ENCODE measurements at places on chromosomes 2 and 18.

DNA sequence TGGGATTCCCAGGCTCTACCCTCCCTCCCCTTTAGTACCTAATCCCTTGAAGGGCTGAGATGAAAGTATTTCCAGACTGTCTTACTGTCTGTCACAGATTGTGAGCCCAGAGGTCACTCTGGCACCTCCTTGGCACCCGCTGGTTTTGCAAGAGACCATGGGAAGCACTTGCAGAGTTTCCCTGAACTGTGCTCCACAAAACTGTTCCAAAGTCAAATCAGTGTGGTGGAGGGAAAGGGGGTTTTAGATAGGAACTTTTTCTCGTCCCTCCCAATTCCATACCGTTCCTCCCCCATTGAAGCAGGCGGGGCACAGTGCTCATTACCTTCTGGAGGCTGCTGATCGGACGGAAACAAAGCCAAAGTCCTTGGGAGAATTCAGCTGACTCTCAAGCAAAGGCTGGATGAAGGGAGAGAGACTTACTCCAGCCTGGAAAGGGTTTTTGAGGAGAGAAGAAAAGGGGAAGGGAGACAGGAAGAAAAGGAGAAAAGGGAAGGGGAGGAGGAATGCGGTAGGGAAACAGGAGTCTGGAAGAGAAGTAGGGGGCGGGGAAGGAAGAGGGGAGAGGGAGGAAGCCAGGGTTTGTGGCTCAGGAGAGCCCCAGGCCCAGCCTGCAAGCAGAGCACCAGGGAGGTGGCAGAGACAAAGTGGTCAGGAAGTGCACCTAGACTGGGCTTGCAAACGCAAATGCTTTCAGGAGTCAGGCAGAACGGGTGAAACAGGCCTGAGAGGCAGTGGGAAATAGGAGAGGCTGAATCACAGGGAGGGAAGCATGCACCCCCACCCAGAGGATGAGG lies 88.4 kb upstream of the SP3 start:
- no peak for DNase-seq

DNA sequence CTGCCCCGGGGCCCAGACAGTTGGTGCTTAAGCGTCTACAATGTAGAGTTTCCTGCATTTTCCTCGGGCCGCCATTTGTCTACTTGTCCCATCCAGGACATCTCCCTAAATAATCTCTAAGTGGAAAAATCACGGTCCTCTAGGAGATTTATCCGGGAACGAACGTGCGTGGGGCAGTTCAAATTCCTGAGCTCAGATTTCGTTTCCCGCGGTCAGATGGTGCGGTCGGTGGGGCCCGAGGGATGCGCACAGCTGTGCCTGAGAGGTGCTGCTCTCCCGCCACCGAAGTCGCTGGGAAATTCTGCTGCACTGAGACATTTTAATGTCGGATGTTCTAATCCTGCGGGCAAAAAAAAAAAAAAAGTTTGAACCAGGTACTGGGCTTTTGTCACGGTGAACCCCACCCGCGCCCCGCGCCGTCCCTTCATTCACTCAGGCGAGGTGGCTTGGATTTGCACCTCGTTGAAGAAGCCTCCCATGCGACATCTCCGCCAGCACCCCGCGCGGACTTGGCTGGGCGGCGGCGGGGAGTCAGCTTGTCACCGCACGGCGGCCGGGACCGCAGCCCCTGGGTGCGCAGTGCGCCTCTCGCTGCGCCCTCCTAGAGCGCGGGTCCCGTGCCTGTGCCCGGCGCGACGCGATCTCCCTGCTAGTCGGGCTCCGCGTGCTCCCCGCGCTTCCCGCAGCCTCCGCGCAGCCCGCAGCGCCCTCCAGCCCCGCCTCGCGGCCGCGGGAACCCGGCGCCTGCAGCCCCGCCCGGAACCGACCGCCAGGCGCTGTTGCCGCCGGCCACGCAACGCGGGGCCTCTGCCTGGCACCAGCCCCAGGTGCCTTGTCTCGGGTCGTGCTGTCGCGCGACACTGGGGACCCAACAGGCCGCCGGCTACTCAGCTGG lies 191.9 kb upstream of the TCF4 start:
- no peak for DNase-seq

GRCh38 chr2:43097644-43098408 lies 128.6 kb downstream of the ZFP36L2 start:
- no peak for DNase-seq

DNA sequence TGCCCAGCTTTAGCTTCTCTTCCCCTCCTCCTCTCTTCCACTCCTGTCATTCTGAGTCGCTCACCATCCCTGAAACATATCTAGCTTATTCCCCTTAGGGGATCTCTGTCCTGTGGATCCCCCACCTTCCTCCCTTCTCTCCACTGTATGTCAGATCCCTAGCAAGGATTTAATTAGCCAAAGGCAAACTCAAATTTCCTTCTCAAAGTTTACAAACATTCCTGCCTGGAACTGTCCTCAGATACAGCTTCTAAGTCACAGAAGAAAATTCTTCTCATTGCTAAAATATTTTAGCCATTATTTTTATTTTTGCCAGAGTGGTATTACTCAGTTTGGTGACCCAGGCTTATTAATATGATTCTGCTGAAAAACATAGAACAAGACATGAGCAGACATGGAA lies 315.3 kb downstream of the CYP26B1 start:
- no peak for DNase-seq

GRCh38 chr2:235311044-235311443 lies 182.8 kb upstream of the AGAP1 start:
- no peak for DNase-seq

DNA sequence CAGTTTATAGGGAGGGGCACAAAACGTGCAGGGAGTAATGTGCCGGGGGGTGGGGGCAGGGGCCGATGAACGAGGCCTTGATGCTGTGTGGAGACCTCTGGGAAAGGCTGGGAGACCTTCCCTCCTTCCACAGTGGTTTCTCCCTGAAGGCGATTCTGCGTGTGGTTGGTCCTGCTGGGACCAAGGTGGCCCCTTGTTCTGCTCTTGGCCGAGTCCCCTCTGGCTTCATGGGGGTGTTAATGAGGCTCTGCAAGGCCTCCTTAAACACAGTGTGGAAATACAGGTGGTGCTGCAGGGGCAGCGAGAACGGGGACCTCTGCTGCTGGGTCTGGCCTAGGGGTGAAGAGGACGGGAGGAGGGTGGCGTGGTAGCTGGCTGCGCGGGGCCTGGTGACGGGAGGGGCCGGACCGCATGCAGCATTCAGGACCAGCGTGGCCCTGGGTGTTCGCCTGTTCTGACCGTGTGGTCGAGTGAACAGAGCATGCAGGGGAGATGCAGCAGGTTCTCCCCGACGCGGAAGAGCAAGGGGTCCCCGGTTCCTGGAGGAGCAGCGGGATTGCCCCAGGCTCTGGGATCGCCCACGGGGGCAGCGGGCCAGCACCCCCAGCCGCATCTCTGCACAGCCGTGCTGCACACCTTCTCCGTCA lies 42.1 kb upstream of the KCNG2 start:
- no peak for DNase-seq

GRCh38 chr18:75112186-75113096 lies 96.5 kb downstream of the PTGR3 start:
- no peak for DNase-seq

DNA sequence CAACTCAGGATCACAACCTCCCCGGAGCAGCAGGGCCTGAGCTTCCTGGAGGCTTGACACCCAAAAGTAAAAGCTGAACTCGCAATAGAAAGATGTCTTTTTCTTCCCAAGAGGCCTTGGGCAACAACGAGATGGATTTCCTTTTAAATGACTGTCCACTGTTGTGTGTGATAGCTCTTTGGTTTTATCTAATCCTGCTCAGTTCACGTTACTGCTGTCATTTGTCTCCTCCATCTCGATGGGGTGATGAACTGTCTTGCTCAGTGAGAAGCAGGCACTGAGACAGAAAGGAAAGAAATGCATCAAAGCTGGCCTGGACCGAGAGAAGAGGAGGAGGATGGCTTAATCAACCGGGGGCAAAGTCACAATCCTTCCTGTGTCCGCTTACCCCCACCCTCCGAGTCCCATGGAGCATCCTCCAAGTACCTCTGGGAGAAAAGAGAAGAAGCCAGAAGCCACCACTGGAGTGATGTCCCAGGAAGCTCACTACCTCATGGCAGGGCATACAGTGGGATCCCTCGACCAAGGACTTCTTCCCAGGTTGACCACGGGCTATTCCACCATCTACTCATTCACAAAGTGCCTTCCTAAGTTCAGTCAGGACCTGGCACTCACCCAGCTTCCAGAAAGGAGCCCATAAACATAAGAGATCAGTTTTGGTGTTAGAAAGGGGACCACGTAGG lies 68.5 kb downstream of the GALNT14 start:
- DNase-seq = no peak

- DNase-seq = no peak
Measured at GRCh38 chr2:227500301-227500630, 28.3 kb downstream of the AGFG1 start.

GRCh38 chr18:30334781-30335180 lies 707.8 kb downstream of the DSC3 start:
- no peak for DNase-seq

DNA sequence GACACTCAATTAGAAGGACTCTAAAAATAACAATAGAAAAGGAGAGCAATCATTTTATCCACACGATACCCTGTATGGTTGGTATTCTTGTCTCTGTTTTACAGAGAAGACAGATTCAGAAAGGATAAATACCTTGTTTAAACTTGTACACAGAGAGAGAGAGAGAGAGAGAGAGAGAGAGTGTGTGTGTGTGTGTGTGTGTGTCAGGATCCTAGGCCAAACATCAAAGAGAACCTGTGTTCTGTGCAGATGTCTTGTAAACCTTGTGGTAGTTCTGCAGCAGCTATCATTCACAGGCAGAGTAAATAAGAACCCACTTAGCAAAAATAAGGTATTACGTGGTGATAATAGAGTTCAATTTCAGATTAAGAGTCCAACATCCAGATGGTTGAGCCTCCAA lies 4.3 kb upstream of the CRIM1 start:
- DNase-seq = no peak

- no peak for DNase-seq
Measured at GRCh38 chr2:28348921-28349320, 43.7 kb upstream of the FOSL2 start.

GRCh38 chr18:47981320-47981719 lies 50.9 kb upstream of the SMAD2 start:
- no peak for DNase-seq

- DNase-seq = no peak
Measured at GRCh38 chr2:239155806-239156480, 244.9 kb downstream of the HDAC4 start.

GRCh38 chr2:201859949-201860348 lies 53.6 kb downstream of the CDK15 start:
- no peak for DNase-seq

- DNase-seq = no peak
Measured at GRCh38 chr2:128805237-128805636, 486.6 kb upstream of the HS6ST1 start.

DNA sequence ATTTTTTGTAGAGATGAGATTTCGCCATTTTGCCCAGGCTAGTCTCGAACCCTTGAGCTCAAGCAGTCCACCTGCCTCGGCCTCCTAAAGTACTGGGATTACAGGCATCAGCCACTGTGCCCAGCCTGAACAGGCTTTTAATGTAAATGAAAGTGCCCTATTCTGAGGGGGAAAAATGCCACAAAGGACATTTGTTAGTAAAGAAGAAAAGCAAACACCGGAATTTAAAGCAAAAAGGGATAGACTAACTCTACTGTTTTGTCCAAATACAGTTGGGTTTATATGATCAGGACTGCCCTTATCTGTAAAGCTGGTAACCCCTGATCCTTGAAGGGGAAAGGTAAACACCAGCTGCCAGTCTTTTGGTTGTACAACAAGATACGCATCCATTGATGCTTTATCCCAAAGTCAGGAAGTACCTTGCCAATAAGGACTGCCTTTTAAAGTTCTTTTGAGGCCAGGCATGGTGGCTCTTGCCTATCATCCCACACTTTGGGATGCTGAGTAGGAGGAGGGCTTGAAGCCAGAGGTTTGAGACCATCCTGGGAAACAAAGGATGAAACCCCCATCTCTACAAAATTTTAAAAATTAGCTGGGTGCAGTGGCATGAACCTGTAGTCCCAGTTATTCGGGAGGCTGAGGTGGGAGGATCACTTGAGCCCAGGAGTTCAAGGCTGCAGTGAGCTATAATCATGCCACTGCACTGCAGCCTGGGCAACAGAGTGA lies 13.1 kb downstream of the CLEC4F start:
- DNase-seq = no peak

GRCh38 chr18:58157237-58157636 lies 113.2 kb downstream of the NEDD4L start:
- DNase-seq = no peak

GRCh38 chr2:172204309-172204708 lies 101.6 kb upstream of the DLX2 start:
- no peak for DNase-seq

DNA sequence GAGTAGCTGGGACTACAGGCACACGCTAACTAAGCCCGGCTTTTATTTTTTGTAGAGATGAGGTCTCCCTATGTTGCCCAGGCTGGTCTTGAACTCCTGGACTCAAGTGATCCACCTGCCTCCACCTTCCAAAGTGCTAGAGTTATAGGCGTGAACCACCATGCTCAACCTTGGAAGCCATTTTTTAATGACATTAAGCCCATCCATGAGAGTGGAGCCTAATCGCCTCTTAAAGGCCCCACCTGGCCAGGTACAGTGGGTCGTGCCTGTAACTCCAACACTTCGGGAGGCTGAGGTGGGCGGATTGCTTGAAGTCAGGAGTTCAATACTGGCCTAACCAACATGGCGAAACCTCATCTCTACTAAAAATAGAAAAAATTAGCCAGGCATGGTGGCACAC lies 41.6 kb upstream of the TFCP2L1 start:
- DNase-seq = no peak

DNA sequence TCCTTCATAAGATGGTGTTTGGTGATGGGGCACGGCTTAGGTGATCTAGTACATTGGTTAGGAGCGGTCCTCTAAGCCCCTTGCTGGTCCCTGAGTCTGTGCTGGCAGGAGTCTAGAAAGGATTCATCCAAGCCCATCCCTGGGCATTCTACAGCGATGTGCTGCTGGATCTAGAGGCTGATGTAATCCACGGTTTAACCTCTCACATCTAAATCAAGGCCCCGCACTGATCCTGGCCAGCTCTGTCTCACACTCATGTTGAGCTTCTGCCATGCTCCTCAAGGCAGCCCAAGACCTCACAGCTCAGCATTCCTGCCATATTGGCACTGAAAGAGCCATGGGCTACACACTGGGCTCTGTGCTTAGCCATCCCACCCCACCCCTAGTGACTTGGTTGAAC lies 664.8 kb downstream of the STK39 start:
- no peak for DNase-seq

- no peak for DNase-seq
Measured at GRCh38 chr2:102387763-102388546, 32.4 kb downstream of the IL18R1 start.

GRCh38 chr2:140248623-140249022 lies 1468.4 kb upstream of the NXPH2 start:
- DNase-seq = peak; percentile 27

GRCh38 chr2:38301340-38301968 lies 75.6 kb downstream of the ATL2 start:
- DNase-seq = no peak
